ENCODE measurements at places on chromosomes 12 and 14. TPM values are rescaled to one million over a fixed set of nuclear protein-coding genes. Genes with fewer than 3 reads are reported as not detected.

DNA sequence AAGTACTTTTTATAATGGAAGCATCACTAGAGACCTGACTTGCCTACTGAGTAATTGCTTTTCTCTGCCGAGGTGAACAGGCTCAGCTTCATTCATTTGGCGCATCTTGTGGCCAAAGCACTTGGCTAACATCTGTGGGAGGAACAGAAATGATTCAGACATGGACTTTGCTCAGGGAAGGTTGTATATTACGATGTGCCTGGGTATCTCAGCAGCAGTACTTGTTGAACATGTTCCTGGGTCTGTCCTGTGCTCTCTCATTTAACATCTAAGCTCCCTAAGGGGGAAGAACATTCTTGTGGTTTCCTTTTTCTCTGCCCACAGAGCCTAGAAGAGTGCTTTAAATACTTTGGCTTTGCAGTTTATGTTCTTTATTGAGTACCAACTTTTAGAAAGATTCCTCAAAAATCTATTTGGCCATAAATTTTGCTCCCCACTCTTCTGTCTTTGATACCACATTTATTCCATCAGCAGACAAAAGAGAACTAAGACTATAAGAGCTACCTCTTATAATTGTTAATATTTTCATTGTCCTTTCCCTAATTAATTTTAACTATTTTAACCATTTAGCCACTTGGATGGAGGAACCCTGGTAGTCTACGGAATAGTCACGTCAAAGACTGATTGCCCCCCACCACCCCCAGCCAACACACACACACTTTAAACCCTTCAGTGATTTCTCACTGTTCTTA is 101.2 kb upstream of the EGLN3 start:
- DNase-seq = no peak

- DNase-seq = no peak
These were observed 198.2 kb upstream of the PRMT8 start for GRCh38 chr12:3292677-3293412.

GRCh38 chr14:38202444-38203191 is 5.1 kb upstream of the SSTR1 start:
- DNase-seq = no peak

- no peak for DNase-seq
These were observed 723.3 kb upstream of the FLRT2 start for GRCh38 chr14:84806622-84807021.

DNA sequence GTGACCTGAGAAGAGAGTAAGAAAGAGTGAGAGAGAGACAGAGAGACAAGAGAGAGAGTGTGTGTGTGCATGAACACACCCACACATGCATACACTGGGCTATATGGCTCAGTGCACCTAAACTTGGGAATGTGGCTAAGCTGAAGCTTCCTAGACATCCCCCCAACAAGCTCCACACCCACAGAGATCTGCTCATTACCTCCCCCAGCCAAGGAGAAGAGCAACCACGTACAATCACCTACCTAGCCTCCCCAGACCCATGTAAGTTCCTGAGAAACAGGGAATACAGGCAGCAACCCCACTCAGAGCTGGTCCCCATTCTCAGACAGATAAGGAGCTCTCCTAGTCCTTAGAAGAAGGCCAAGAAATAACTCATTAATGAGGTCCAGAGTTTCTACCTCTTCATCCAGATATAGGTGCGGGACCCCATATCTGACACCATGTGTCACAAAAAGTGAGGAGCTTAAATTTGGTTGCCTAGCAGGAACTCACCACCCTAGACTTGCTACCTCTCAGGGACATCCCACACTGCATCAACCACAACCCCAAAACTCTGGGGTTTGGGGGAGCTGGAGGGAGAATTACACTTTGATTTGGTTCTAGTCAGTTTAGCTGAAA is 9.9 kb downstream of the AJUBA start:
- no peak for DNase-seq

DNA sequence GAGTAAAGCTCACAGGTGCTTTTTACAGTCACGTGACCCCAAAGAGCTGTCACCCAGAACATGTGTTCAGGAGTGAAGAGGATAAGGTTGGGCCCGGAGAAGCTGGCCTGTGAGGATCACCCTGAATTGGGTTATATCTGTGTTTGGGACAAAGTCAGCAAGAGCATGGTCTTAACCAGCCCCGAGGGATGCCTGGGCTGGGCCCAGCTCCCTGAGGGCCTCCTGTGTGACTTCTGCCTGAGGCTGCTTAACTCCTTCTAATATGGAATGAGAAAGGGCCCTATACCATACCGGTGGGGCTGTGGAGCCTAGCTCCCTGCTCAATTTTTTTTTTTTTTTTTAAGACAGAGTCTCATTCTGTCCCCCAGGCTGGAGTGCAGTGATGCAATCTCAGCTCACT is 2.5 kb downstream of the CDCA4 start:
- DNase-seq = no peak

DNA sequence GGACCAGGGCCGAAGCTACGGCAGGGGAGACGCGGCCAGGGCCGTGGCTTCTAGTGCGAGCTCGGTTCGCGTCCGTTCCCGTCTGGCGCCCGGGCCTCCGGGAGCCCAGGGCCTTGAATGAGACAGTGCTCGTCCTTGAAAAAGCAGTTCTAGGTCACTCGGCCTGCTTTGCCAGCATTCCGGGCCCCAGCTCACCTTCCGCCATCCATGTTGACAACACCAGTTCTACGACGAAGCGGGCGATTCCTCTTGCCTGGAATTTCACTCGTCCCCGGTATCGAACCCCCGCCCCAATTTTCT is 4.5 kb downstream of the OR10AD1 start:
- DNase-seq = no peak

Gene AQP6
- polyA plus RNA-seq = 18.6 TPM

Gene TMEM63C
- 0.29 TPM for polyA plus RNA-seq

Gene SMIM41
- polyA plus RNA-seq = not detected

Gene FAM222A
- 10.1 TPM for polyA plus RNA-seq

Gene LTB4R2
- polyA plus RNA-seq = 3.0 TPM
